ENCODE measurements at places on chromosomes 12 and 14. TPM values are rescaled to one million over a fixed set of nuclear protein-coding genes. Genes with fewer than 3 reads are reported as not detected.

The LGR5 gene
- not detected for total RNA-seq

The KRT72 gene
- 1.4 TPM for total RNA-seq

The STYK1 gene
- not detected for total RNA-seq

The NID2 gene
- total RNA-seq: not detected

The KRT5 gene
- total RNA-seq: not detected

The TMEM63C gene
- 0.32 TPM for total RNA-seq

The GALNT8 gene
- 0.32 TPM for total RNA-seq

The HOXC12 gene
- total RNA-seq: not detected

The PTPN21 gene
- total RNA-seq: not detected

The METAP2 gene
- 70.7 TPM for total RNA-seq

The TSHR gene
- not detected for total RNA-seq

The CCDC196 gene
- total RNA-seq: not detected

The HCAR1 gene
- 1.8 TPM for total RNA-seq

The STXBP6 gene
- not detected for total RNA-seq

The KRT83 gene
- total RNA-seq: not detected

The MAP3K9 gene
- 8.7 TPM for total RNA-seq

The PLEKHH1 gene
- total RNA-seq: 9.1 TPM

The FOXM1 gene
- total RNA-seq: 105 TPM

The OASL gene
- total RNA-seq: 16.3 TPM

The AQP2 gene
- not detected for total RNA-seq

The GPX2 gene
- not detected for total RNA-seq

The AQP5 gene
- not detected for total RNA-seq

The RNASE1 gene
- total RNA-seq: not detected

The KLHL33 gene
- 0.09 TPM for total RNA-seq

All from activated naive CD4-positive, alpha-beta T cell treated with anti-CD3 and anti-CD28 coated beads, Interleukin-2, amount 50 U/mL, for 72 hours (primary cell).